ENCODE measurements at places on chromosomes 1 and 21.

GRCh38 chr1:151526735-151527525 is 13.2 kb upstream of the TUFT1 start:
- no peak for DNase-seq

- no peak for DNase-seq
Observed at GRCh38 chr1:172781513-172782140, 122.7 kb downstream of the FASLG start.

DNA sequence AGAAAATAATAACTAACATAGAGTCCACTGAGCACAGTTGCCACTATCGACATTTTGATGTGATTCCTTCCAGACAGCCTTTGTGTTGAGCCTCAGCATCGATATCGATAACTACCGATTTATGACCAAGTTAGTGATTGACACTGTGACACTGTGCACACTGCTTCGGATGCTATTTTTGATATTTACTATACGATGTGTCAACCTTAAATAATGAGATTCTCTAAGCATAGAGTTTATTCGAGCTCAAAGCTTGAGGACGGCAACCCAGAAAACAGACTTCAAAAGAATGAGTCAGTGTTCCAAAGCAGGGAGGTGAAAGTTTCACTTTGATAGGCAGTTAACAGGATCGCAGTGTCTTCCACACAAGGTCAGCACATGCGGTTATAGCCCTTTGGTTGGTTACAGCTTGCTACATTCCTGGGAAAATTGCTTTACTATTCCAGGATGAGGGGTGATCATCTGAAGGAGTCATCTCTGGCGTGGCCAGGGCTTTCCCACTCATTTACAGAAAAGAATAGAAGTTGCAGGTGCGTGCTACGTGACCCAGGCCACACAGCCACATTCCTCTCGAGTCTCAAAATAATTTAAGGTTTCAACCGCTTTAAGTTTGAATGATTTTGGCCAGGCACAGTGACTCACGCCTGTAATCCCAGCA is 53.6 kb upstream of the EFHD2 start:
- no peak for DNase-seq

GRCh38 chr1:101959456-101959855 is 37.3 kb downstream of the OLFM3 start:
- DNase-seq, result no peak

GRCh38 chr1:244840219-244840794 is 4.8 kb downstream of the COX20 start:
- no peak for DNase-seq

DNA sequence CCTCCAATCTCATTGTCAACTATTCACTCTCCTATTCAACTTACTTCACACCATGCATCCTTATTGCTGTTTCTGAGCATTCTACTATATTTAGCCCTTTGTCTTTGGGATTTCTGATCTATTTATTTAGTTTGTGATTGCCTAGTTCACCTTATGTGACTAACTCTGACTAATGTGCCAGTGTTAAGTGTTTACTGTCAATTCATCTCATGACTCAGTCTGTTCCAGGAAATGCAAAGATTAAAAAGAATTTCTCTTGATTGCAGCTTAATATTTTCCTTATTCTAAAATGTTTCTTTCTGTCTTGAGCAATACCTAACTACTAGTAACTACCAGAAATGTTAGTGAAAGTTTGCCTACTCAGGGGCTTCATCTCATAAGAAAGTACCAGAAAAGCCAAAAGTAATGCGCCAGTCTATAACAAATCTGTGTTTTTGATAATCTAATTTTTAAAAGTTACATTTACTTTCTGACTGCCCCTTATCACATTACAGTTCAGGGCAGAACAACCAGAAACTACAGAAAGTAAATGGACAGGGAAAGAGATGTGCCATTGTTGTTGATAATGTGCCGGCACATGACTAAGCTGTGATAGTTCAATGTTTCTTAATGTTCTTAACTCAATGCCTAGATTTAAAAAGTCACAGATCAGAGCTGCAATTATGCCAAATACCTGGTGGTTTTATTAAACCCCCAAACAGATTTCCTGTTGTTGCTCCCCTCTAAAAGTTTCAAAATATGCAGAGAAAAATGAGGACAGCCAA is 556.5 kb downstream of the PTBP2 start:
- no peak for DNase-seq

DNA sequence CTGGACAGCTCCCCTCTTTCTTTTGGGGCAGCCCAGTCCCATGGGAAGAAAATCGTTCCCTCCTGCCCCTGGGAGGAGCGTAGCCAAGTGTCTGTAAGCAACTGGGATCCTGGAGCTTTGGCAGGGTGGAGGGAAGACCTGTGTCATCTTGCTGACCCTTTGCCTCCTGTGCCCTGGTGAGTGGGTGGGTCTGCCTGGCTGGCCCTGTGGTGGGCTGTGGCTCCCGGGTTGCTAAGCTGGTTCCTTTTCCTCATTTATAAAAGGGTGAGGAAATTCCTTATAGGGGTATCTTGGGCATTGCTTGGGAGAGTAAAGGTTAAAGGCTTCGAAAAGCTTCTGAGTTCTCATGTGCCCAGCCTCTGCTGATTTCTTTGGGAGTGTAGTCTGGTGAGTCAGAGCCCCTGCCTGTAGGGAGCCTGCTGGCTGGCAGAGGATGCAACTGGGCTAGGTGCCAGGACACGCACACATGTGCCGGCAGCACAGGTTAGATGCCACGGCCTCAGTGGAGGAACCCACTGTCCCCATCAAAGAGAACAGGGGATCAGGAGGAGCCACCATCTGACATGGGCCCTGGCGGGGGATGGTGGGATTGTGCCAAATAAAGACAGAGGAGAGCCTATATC is 85.2 kb downstream of the ARHGEF10L start:
- no peak for DNase-seq

- DNase-seq, result no peak
Observed at GRCh38 chr1:232613752-232614381, 16.1 kb downstream of the SIPA1L2 start.

GRCh38 chr1:171438441-171438840 is 46.9 kb upstream of the PRRC2C start:
- DNase-seq, result peak; percentile 67

GRCh38 chr21:23725576-23725975 is 1881.7 kb downstream of the MRPL39 start:
- DNase-seq, result no peak

DNA sequence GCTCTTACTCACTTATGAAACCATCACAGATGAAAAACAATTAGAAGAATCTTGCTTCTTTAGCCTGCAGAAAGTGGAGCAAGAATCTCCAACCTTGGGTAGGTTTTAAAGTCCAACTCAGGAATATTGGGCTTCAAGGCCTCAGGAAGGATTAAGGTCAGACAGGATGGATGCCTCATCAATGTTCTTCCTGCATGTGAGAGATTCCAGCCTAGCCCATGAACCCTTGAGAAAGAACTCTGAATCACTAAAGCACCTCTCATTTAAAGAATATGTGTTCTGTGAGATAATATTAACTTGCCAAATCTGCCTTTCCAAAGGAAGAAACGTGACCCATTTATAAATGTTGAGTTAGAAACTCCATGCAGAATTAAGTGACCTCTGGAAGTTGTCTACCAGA is 345.2 kb upstream of the CAMK1G start:
- no peak for DNase-seq

GRCh38 chr1:116895073-116895472 is 14.6 kb upstream of the PTGFRN start:
- DNase-seq, result no peak

DNA sequence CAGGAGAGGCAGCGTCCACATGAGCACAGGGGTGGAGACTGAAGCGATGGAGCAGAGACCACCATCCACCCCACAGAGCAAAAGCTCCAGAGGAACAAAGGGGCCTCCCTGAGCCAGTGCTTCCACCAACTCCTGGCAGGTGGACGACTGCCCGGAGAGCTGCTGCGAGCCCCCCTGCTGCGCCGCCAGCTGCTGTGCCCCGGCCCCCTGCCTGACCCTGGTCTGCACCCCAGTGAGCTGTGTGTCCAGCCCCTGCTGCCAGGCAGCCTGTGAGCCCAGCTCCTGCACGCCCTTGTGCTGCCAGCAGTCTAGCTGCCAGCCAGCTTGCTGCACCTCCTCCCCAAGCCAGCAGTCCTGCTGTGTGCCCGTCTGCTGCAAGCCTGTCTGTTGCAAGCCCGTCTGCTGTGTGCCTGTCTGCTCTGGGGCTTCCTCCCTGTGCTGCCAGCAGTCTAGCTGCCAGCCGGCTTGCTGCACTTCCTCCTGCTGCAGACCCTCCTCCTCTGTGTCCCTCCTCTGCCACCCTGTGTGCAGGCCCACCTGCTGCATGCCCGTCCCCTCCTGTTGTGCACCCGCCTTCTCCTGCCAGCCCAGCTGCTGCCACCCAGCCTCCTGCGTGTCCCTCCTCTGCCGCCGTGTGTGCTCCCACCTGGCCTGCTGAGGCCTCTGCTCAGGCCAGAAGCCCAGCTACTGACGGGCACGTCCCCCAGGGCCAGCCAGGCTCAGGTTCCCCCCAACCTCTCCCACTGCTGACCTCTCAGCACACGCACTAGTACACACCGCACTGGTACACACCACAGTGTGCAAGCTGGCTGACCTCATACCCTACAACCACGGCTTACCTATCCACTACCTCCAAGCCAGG is 5.4 kb downstream of the KRTAP10-12 start:
- peak; percentile 36 for DNase-seq

- DNase-seq, result no peak
Observed at GRCh38 chr1:190138266-190138665, 339.4 kb downstream of the BRINP3 start.

DNA sequence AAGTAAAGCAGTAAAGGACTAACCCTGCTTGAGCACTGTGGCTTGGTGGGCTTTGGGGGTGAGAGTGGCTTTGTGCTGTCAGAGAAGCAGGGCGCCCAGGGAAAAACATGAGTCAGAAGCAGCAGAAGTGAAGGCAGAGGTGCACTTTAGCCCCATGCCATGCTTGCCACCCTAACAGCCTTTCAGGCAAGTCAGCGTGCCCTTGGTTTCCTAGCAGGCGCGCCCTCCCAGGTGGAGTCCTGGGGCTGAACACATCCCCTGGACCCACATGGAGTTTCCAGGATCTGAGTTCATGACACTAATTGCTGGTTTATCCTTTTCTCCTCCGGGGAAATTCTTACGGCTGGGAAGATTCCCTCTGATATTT is 106.6 kb downstream of the TLR5 start:
- DNase-seq, result no peak

DNA sequence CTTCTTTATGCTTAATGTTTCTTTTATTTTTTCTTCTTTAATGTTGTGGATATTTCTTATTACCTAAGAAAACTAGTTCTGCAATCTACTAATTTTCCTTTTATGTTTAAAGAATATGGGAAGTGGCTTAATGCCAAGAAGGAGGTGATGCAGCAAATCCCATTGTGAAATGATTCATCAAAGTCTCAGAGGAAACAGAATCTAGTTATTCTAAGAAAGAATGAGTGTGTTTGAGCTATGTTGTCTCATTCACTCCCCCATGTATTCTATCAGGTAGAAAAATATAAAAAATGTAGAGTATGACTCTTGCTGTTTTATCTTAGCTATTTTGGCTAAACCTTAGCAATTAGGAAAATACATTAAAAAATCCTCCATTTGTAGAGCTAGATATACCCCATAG is 659.9 kb upstream of the RGS18 start:
- DNase-seq, result no peak

- DNase-seq, result no peak
Observed at GRCh38 chr1:228259951-228260350, 52.1 kb downstream of the OBSCN start.

- no peak for DNase-seq
Observed at GRCh38 chr1:81435175-81435574, 365.6 kb upstream of the ADGRL2 start.

GRCh38 chr1:171159148-171159547 is 26.0 kb upstream of the FMO2 start:
- DNase-seq, result no peak

- DNase-seq, result no peak
Observed at GRCh38 chr1:116147972-116148371, 36.8 kb downstream of the MAB21L3 start.

DNA sequence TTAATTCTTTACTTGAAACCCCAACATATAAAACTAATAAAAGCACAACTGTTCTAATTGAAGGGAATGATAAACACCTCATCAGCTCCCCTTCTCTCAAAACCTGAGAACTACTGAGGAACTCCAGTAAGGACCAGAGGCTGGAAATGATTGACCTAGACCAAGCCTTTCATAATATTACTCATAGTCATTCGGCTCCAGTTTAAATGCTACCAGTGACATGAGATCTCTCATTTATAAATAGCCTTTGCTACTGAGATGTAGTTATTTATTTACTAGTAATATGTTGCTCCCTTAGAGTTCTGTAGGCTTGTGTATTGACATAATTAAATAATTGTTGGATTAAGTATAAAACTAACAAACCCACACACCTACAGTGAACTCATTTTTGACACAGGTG is 209.8 kb upstream of the PRMT6 start:
- no peak for DNase-seq

- no peak for DNase-seq
Observed at GRCh38 chr1:6960291-6960811, 175.1 kb downstream of the CAMTA1 start.

DNA sequence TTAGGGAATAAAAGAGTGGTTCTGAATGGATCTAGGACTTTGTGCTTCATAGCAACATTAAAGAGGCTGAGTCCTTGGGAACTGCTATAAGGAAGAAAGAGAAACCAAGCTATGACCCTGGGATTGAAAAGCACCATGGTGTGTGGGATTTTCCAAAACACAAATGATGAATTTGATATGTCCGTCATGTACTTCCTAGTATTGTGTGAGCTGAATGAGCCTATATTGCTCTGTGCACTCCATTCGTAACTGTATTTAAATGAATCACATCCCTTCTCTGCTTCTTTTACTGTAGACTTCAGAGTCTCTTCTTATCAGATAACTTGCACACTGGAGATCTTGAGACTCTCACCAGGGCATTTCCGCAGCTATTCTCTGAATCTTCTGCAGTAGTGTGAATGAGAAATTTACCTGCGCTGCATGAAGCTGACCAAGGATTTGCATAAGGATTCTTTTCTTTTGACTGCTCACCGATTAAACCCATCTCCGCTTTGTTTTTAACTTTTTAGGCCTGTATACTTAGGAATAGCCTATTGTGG is 23.1 kb upstream of the OR10J4 start:
- DNase-seq, result no peak

GRCh38 chr1:155226188-155226909 is 17.9 kb downstream of the MTX1 start:
- peak; percentile 84 for DNase-seq

DNA sequence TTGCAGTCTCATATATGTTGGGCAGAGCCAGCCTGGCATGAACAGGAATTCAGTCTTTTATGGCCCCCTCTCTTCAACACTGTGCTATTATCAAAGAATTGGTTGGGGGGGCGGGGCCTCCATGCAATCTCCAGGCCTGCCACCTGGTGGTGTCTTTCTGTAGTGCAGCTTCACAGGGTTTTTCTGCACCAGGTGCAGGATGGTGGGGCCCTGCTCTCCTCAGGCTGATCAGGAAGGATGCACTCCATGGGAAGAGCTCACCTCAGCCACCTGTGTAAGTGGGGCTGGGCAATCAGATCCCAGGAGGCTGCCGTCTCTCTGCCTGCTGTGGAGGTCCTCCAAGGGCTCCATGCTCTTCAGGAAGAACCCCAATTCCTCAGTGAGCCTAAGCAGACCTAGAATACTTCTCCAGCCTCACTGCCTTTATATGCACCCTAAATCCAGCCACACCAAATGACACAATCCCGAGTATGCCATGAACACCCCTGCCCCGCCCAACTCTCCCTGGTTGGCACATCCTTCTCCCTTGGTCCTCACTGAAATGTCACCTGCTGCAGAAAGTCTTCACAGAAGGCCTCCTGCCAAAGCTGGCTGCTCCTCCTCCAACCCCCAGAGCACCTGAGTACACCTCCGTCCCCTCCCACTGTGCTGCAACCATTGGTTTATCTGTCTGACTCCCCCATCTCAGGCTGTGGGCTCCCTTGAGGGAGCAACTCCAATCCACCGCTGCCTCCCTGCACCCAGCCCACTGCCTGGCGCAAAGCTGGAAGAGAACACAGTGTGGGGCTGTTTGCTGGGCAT is 16.5 kb downstream of the STK40 start:
- peak; percentile 88 for DNase-seq
